A549 treated with Hydrocortisone at 1 μM for 4 hours (cell line): ENCODE measurements at places on chromosomes 7 and 10. TPM values are rescaled to one million over a fixed set of nuclear protein-coding genes. Genes with fewer than 3 reads are reported as not detected.

The KLF14 gene
- total RNA-seq: 0.03 to 0.07 TPM (median 0.05 TPM) in 4 of 5 replicates, not detected in the other

The COL13A1 gene
- total RNA-seq: 0.14 to 0.30 TPM (median 0.25 TPM) in 5 replicates

The PDE6C gene
- total RNA-seq: not detected in 5 replicates

The NCAPG2 gene
- 32.6 to 45.4 TPM (median 39.3 TPM) in 5 replicates for total RNA-seq

The CPA2 gene
- total RNA-seq: 0.08 to 0.30 TPM (median 0.16 TPM) in 3 of 5 replicates, not detected in the others

The PIK3AP1 gene
- total RNA-seq: 0.54 to 0.86 TPM (median 0.67 TPM) in 5 replicates

The ANKRD61 gene
- total RNA-seq: 0.53 to 0.84 TPM (median 0.72 TPM) in 5 replicates

The ELAPOR2 gene
- total RNA-seq: 0.07 to 0.22 TPM (median 0.16 TPM) in 4 of 5 replicates, not detected in the other
